ENCODE measurements at places on chromosomes 5 and 9. TPM values are rescaled to one million over a fixed set of nuclear protein-coding genes. Genes with fewer than 3 reads are reported as not detected.

GRCh38 chr9:33861917-33862453 lies 45.0 kb downstream of the UBE2R2 start:
- DNase-seq: no peak

DNA sequence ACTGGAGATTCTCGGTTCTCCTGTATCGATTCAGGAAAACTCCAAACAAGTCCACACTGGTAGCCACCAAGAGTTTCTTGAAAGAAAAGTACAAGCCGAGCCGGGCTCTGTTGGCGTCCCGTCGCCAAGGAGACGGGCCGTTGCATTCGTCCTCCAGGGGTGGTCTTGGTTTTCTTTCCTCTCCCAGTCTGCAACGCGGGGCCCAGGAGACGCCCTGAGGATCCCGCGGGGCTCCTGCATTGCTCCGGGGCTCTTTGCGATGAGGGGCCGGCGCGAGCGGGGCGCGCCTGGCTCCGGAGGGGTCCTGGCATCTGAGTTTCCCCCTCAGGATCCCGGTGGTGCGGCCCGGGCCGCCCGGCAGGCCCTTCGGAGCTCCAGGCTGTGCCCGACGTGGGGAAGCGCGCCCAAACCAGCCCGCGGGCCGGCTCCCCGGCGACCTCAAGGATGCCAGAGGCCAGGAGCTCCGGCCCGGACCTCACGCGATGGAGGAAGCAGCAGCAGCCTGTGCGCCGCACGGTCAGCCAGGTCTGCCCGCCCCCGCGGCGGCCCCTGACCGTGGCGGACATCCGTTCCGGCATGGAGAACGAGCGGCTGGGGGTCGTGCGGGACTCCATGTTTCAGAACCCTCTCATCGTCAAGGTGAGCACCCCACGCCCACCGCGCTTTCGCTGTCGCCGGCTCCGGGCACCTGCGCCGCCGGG lies at the start of gene CFAP77:
Gene CFAP77 (plus strand): TSS at position 384 of the 701 bp plus-strand sequence. CDS start 61 bp downstream, at position 445.
- no peak for DNase-seq

Gene SHROOM1
- total RNA-seq: 41.3 TPM

- no peak for DNase-seq
Measured at GRCh38 chr9:136220017-136220729, 15.2 kb upstream of the LHX3 start.

- DNase-seq: no peak
Measured at GRCh38 chr5:32092938-32093812, 80.9 kb downstream of the GOLPH3 start.

DNA sequence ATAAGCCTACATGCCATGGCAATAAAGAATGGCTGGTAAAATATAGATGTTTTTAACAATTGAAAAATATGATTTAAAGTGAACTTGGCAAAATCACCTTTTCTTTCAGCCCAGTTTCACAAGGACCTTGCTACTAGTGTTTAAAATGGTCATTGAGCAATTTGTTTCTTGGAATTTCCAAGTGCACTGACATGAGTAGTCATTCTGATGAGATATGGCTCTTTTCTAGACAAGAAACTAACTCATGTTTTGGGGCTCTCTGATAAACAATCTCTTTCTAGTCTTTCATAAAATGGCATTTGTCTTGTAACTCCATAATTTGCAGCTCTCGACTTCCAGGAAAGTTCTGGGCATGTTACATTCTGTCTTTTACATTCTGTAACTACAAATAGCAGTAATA lies 176.8 kb downstream of the NR2F1-AS1 start:
- no peak for DNase-seq

Gene FOXI1
- not detected for total RNA-seq

DNA sequence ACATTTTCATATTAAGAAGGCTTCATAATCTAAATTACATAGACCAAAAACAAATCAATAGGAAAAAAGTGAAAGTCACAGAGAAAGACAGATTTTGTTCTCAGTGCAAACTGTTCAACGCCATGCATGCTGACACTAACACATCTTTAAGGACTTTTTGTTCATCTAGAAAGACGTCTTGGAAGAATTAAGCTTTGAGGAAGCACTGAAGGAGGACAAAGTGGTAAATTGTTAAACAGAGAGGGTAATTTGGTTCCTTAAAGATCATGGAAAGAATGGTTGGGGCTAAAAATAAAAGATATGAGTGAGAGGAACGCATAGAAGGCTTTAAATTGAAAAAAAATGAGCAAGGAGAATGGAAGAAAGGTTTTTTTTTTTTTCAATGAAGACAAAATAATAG lies 9.1 kb downstream of the MEGF9 start:
- no peak for DNase-seq

DNA sequence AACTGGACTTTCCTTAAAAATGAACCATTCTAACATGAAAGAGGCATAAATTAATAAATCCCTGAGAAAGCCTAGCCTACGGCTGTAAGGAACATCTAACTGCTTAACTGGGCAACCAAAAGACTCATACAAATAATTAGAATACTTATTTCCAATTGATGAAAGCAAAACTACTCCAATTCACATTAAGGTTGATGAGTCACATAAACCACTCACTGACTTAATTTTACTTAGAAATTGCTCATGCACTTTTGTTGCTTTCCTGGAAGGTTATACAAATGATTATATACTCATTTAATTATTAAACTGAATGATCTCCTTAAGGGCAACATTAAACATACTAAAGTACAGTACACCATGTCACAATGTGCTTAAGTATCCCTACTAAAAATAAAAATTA lies 101.9 kb downstream of the NFIB start:
- no peak for DNase-seq

- DNase-seq: no peak
Measured at GRCh38 chr5:150315245-150315644, 12.5 kb upstream of the ARSI start.

Gene OR4F3
- not detected for total RNA-seq

- DNase-seq: no peak
Measured at GRCh38 chr9:78821126-78821822, 524.3 kb downstream of the PSAT1 start.

GRCh38 chr9:127829205-127829906 lies 25.1 kb downstream of the ENG start:
- no peak for DNase-seq

- no peak for DNase-seq
Measured at GRCh38 chr5:13027874-13028273, 916.6 kb downstream of the DNAH5 start.

- DNase-seq: no peak
Measured at GRCh38 chr9:77464661-77465060, 183.5 kb downstream of the GNA14 start.

- DNase-seq: no peak
Measured at GRCh38 chr5:114447084-114447773, 85.4 kb downstream of the KCNN2 start.

- peak; percentile 54 for DNase-seq
Measured at GRCh38 chr9:126471084-126471624, 142.6 kb upstream of the LMX1B start.

Gene GABRB2
- not detected for total RNA-seq

DNA sequence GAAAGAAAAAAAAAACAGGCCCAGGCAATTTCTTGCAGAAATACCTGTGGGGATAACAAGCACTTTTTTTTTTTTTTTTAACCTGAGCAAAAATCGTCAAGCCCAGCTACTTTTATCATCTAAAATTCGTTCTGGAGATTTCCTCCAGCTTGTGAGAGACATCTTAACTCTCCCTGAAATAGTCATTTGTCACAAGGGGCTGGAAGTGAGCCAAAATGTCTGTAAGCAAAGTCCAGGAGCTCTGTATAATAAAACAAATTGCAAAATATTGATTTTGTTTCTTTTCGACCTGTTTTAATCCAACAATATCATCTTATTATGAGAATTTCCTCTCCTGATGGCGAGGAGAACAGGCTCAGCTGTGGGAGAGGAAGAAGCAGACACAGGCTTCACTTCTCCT lies 168.4 kb downstream of the TTLL11 start:
- DNase-seq: no peak

Gene RBM18
- total RNA-seq: 7.5 TPM

- no peak for DNase-seq
Measured at GRCh38 chr9:268616-269015, 54.0 kb downstream of the DOCK8 start.

- DNase-seq: no peak
Measured at GRCh38 chr9:109912082-109912582, 132.1 kb downstream of the PALM2AKAP2 start.

Gene TRPM3
- 0.38 TPM for total RNA-seq

GRCh38 chr5:91357012-91357634 lies 26.0 kb downstream of the ARRDC3 start:
- DNase-seq: peak; percentile 74

DNA sequence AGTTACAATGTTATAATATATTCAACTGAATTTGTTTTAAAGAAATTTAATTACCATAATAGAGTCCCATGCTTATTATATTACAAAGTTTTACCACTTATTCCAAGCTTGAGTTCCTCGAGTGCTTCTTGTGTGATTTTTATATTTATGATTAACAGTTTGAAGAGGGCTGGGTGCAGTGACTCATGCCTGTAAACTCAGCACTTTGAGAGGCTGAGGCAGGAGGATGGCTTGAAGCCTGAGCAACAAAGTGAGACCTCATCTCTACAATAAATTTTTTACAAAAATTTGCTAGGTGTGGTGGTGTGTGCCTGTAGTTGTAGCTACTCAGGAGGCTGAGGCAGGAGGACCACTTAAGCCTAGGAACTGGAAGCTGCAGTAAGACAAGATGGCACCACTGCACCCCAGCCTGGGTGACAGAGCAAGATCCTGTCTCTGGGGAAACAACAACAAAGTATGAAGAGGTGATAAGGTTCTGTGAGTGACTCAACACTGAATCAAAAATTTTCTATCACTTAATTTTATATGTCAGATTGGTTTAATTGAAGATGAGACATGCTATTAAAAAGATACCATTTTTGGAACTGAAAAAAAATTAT lies 9.2 kb downstream of the POC5 start:
- DNase-seq: no peak

All from left lobe of liver (tissue), 2 donors.